ENCODE measurements at places on chromosomes 3 and 15.

DNA sequence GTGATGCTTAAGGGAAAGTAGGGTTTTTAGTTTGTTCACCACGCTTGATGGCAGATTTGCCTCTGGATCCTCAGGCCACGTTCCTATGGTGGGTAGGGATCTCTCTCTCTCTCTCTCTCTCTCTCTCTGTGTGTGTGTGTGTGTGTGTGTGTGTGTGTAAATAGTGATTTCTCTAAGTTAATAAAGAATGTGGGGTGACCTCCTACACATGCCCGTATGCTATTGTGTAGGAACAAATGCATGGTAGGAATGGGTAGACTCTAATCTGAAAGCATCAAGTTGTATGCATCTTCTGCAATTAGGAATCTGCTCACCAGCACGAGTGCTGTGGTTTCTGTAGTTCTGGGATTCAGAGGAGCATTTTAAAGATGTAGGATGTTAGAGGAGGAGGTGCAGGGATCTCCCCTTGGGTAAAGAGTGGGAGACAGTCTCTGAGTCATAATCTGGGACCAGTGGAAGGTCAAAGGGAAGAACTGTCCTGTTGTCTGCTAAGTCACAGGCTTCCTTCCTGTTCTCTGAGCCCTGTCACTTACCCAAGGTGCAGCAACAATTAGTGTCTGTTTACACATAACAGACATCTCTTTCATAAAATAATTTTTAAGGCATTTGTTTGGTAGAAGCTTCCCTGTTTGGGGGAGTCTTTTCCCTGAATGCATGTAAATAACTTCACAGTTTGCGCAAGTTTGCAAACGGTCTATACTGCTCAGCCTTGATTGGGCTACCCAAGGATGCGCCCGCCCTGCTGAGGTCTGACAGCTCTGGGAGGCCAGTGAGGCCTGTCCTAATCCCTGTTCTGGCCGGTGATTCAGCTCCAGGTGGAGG lies 139.8 kb downstream of the IGF1R start:
- DNase-seq: no peak

GRCh38 chr15:33135355-33135781 lies 59.1 kb downstream of the FMN1 start:
- DNase-seq: no peak

- no peak for DNase-seq
Observed at GRCh38 chr3:30777426-30778113, 116.9 kb downstream of the GADL1 start.

GRCh38 chr3:129689036-129689435 lies 82.6 kb upstream of the PLXND1 start:
- no peak for DNase-seq

GRCh38 chr3:187042346-187042745 lies 97.0 kb downstream of the RPL39L start:
- DNase-seq: no peak

DNA sequence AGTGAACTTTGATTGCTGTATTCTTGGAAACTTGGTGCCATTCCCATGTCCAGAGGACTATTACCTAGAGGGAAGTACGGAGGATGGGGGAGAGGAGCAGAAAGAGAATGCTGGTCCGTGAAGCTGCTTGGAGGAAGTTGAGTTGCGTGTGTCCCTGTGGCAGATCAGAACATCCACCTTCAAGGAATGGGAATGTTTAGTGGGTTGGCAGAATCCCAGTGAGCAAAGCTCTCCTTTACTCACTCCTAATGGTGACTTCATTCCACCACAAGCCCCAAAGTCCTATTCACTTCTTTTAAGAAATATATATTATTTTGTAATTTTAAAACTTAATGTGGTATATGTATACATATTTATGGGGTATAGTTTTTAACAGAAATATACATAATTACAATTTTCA lies 247.8 kb upstream of the FEZF2 start:
- no peak for DNase-seq

DNA sequence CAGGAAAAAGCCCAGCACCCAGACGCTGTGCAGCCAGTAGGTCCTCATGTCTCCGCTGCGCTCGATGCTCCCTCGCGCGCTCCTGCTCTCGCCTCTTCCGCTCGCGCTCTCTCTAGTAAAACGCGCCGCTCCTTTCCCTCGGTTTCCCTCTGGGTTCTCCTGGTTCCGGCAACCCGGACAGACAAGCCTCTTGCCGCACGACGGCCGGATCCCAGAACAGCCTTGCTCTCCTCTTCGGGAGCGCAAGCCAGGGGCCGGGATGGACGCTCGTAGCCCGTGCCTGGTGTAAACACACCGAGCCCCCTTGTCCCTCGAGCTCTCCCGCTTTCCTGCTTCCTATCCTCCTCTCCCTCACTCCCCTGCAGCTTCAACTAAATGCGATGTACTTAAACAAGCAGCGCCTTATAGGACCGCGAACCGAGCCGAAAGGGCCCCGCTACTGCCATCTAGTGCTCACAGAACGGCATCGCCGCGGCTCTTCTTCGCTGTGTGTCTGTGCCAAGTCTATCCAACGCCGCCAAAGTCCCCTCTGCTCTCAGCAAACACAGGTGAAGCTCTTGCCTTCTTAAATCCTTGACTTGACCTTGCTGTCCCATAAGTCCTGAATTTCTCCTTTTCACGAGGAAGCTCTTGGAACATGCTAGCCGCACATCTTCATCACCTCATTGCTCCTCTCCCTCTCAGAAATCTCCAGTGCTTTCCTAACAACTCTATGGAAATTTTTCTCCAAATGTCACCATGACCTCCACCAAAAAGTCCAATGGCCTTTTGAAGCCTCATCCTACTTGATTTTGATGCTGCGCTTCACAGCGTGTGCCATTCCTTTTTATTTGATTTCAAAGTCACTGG lies 1037.2 kb downstream of the IGSF11 start:
- DNase-seq: peak; percentile 3

DNA sequence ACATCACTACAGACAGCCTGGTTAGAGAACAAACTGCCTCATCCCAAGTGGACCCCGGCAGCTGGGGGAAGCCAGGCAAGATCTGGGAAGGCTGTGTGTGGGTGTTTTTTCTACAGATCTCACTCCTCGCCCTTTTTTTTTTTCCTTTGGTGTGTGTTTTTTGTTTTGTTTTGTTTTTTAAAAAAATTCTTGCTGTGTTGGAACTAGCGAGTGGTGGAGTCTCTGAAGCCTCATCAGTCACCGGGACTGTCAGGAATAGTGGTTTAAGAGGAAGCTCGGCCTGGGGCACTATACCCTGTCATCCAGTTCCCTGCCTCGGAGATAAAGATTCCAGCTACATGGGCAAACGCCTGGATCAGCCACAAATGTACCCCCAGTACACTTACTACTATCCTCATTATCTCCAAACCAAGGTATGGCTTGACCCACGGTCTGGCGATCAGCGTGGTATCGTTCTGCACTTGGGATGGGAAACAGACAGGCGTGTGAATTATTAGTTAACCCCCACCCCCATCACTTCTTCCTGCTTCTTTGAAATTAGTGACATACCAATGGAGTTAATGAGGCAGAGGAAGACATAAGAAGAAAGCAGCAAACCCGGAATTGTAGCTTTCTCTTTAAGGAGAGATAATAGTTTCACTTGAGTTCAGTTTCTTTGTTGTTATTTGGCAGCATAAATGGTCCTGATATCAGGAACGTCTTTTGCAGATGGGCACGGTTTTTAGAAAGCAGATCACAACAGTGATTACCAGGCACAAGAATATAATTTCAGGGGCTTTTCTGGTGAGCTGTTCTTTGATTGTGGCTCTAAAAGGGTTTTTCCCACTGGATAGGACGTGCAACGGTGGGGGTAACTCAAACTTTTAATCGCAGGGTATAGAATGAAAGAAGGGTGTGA lies 722 bp downstream of the RBMS3 start:
- peak; percentile 63 for DNase-seq

- no peak for DNase-seq
Observed at GRCh38 chr3:63874769-63875168, 11.1 kb downstream of the ATXN7 start.

DNA sequence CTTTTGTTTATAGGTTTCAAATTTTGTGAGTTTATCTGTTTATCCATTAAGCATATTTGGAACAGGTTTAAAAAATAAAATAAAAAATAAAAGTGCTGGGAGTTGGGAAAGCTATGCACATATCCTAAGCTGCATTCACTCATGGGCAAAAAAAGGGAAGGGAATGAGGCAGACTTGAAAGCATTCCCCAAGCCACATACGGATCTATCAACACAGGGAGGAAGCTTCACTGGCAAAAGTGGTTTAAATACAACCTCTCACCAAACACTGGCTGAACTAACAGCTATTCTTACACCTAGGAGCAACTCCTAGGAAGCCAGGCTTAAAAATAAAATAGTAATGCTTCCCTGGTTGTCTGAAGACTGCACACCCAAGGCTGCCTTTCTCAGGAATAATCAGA lies 101.2 kb downstream of the PCCB start:
- DNase-seq: no peak
